ENCODE measurements at places on chromosomes 11 and 22.
A peak's percentile ranks its signal among the peaks of the same experiment; 100 is the strongest.

DNA sequence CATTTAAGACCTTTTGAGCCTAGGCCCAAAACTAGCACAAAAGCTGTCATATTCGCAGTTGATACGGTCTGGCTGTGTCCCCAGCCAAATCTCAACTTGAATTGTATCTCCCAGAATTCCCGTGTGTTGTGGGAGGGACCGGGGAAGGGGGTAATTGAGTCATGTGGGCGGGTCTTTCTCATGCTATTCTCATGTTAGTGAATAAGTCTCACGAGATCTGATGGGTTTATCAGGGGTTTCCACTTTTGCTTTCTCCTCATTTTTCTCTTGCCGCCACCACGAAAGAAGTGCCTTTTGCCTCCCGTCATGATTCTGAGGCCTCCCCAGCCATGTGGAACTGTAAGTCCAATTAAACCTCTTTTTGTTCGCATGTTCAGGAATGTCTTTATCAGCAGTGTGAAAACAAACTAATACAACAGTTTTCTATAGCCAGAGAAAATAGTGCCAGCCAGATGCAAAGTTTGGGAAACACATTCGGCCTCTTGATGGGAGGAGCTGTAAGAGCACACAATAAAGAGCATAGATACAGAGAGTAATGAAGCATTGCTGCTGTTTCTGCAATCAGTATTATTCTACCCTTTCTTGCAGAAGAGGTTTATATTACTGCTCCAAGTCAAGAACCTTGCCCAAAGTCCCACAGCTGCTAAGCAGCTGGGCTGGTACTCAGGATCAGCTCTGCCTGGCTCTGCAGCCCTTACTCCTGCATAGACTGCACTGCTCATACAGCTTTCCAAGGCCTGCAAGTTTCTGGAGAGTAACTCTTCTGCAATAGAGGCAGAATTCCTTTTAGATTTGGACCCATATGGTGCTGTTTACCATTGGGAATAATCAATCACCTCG, 2.0 kb upstream of the ZNF195 start:
- peaks cover 7% of the 10 kb centered on the region for H3K36me3 ChIP-seq
- DNase-seq, result no peak
- no peaks in the 10 kb centered on the region for H3K27me3 ChIP-seq
- H3K4me1 ChIP-seq, result peaks cover 6% of the 10 kb centered on the region
- no peak overlapping the region for H3K27ac ChIP-seq

GRCh38 chr11:61474013-61474643, 34.4 kb upstream of the LRRC10B start:
- no peaks in the 10 kb centered on the region for H3K27me3 ChIP-seq
- no peak overlapping the region for H3K4me3 ChIP-seq
- H3K27ac ChIP-seq, result no peak overlapping the region
- peaks cover 5% of the 10 kb centered on the region for H3K36me3 ChIP-seq
- H3K4me1 ChIP-seq, result peaks cover 11% of the 10 kb centered on the region

GRCh38 chr11:468036-468435, 18.0 kb downstream of the PTDSS2 start:
- H3K27ac ChIP-seq, result no peak overlapping the region
- no peaks in the 10 kb centered on the region for H3K27me3 ChIP-seq
- DNase-seq, result no peak
- peaks cover 2% of the 10 kb centered on the region for H3K36me3 ChIP-seq

DNA sequence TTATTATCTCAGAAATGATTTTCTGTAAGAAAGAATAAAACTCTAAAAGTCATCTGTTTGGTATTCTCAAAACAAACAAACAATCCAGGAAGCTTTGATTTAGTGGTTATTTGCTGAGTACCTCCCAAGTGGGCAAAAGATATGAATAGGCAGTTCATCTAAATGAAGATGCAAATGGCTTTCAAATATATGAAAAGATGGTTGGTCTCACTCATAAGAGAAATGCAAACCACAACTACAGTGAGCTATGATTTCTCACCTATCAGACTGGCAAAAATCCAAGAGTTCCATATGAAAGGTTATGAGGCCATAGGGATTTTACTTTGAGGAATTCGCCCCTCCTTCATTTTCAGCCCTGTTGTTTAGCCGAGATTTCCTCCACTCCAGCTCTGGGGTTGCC, 11.3 kb upstream of the P2RY2 start:
- peaks cover 40% of the 10 kb centered on the region for H3K4me1 ChIP-seq
- H3K27me3 ChIP-seq, result no peaks in the 10 kb centered on the region
- DNase-seq, result no peak
- H3K36me3 ChIP-seq, result no peaks in the 10 kb centered on the region
- H3K27ac ChIP-seq, result no peak overlapping the region

DNA sequence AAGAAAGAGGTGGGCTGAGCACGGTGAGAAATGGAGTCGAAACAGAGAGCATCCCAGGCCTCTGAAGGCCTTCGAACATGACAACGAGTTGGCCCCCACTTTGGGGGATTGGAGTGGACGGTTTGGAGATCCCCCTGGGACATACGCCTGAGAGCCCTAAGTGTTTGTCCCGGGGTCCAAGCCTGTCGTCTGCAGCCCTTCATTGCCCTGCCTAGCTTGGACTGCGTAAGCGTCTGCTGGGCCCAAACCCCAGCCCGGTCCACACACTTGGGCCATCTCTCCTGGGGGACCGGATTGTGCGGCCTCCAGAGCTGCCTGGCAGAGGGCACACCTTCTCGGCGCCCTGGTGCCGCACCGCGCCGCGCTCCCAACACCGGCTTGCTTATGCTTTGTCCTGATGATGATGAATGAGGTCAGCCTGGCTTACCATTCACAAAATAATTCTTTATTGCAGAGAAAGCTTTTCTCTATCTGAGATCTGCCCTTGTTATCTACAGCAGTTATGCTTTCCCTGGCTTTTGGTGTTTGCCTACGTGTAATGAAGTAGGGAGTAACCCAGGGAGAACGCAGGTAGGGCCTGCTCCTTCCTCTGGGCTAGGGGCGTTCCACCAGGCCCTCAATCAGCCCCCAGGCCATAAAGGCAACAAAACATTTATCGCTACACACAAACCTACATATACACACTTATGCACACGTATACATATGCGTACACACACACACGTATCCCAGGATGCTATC, 85.9 kb upstream of the PPARA start:
- DNase-seq, result no peak
- peaks cover 81% of the 10 kb centered on the region for H3K27me3 ChIP-seq
- H3K36me3 ChIP-seq, result no peaks in the 10 kb centered on the region
- no peaks in the 10 kb centered on the region for H3K4me1 ChIP-seq

DNA sequence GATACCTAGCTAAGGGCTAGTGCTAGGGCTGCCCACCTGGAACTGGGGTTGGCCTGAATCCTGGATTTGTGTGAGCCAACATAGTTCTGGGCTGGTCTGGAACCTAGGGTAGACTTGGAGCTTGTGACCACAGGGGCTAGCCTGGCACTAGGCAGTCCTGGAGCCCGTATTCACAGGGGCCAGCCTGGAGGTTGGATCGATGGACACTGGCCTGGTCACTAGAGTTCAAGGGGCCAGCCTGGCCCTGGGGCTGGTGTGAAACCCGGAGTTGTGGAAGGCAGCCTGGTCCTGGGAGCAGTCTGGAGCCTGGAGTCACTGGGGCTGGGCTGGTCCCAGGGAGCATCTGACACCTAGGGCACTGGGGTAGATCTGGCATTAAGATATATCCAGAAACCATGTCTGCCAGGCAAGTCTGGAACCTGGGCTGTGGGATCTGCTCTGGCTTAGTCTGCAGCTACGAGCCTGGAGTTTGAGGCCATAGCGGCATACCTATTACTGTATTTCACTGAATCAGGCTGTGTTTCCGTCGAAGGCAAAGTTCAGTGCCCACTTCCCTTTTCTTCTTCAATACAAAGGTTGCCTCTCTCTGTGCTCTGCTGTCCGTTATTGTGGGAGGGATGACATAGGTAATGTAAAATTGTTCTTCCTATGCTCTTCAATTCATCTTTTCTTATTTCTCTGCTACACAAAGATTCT, 9.1 kb upstream of the GLYATL1B start:
- no peak overlapping the region for H3K4me3 ChIP-seq
- no peak for DNase-seq
- H3K27ac ChIP-seq, result no peak overlapping the region
- H3K36me3 ChIP-seq, result no peaks in the 10 kb centered on the region

- no peaks in the 10 kb centered on the region for H3K27me3 ChIP-seq
- H3K4me1 ChIP-seq, result no peaks in the 10 kb centered on the region
- no peak for DNase-seq
- H3K4me3 ChIP-seq, result no peak overlapping the region
- H3K27ac ChIP-seq, result no peak overlapping the region
These were observed 26.7 kb downstream of the ANKRD42 start for GRCh38 chr11:83220260-83220659.

GRCh38 chr11:849951-850774, 7.5 kb downstream of the TSPAN4 start:
- H3K27ac ChIP-seq, result no peak overlapping the region
- H3K27me3 ChIP-seq, result peaks cover 50% of the 10 kb centered on the region
- no peaks in the 10 kb centered on the region for H3K36me3 ChIP-seq

DNA sequence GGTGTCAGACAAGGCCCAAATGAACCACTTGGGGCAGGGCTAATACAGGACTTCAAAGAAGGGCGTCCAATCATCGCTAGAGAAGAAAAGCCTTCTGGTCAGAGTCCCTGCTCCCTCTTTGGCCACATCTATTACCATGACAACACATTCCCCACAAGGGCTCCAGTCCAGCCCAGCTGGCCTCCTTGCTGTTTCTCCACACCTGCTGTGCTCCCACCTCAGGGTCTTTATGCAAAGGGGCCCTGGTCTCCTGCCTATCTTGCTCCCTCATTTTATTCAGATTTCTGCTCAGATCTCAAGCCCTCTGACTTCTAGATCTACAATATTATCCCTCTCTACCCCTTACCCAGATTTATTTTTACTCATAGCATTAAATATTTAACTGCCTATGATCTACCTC, 58.0 kb upstream of the KIRREL3 start:
- no peaks in the 10 kb centered on the region for H3K36me3 ChIP-seq
- no peak overlapping the region for H3K27ac ChIP-seq
- H3K27me3 ChIP-seq, result peaks cover 24% of the 10 kb centered on the region
- DNase-seq, result no peak
- no peak overlapping the region for H3K4me3 ChIP-seq

GRCh38 chr11:40306938-40307548, 1152.4 kb downstream of the LRRC4C start:
- H3K27me3 ChIP-seq, result no peaks in the 10 kb centered on the region
- H3K4me3 ChIP-seq, result no peak overlapping the region
- no peak overlapping the region for H3K27ac ChIP-seq

DNA sequence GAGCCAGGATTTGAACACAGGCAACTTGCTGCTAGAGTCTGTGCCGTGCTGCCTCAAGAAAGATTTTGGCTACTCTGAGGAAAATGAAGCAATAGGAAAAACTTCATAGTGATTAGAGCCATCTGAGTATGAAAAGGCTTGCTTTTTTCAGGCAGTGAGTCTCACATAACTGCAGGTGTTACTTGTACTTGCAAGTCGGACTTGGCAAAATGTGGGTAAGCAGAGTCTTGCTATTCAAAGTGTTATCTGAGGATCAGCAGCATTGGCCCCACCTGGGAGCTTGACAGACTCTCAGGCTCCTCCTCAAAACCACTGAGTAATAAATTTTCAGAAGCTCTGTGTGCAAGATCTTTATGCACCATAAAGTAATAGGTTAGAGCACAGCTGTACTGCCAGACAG, 18.1 kb downstream of the RNF141 start:
- H3K27ac ChIP-seq, result no peak overlapping the region
- H3K4me1 ChIP-seq, result no peaks in the 10 kb centered on the region
- H3K36me3 ChIP-seq, result peaks cover 37% of the 10 kb centered on the region
- no peak overlapping the region for H3K4me3 ChIP-seq
- no peaks in the 10 kb centered on the region for H3K27me3 ChIP-seq

- H3K27me3 ChIP-seq, result no peaks in the 10 kb centered on the region
- H3K36me3 ChIP-seq, result no peaks in the 10 kb centered on the region
- H3K27ac ChIP-seq, result no peak overlapping the region
- no peak for DNase-seq
- no peaks in the 10 kb centered on the region for H3K4me1 ChIP-seq
These were observed 124.2 kb downstream of the ARL14EP start for GRCh38 chr11:30447058-30447640.

GRCh38 chr11:66861038-66861773, 4.3 kb downstream of the LRFN4 start:
- DNase-seq, result no peak
- no peak overlapping the region for H3K27ac ChIP-seq
- H3K4me1 ChIP-seq, result no peaks in the 10 kb centered on the region
- no peak overlapping the region for H3K4me3 ChIP-seq

GRCh38 chr11:115084231-115084630, 405.9 kb downstream of the NXPE2 start:
- no peak overlapping the region for H3K27ac ChIP-seq
- no peaks in the 10 kb centered on the region for H3K4me1 ChIP-seq
- no peak for DNase-seq
- peaks cover 16% of the 10 kb centered on the region for H3K27me3 ChIP-seq
- H3K4me3 ChIP-seq, result no peak overlapping the region

- H3K27me3 ChIP-seq, result no peaks in the 10 kb centered on the region
- peaks cover 26% of the 10 kb centered on the region for H3K4me1 ChIP-seq
- DNase-seq, result peak; percentile 96
- no peak overlapping the region for H3K4me3 ChIP-seq
These were observed 11.7 kb downstream of the PHRF1 start for GRCh38 chr11:587978-588380.

DNA sequence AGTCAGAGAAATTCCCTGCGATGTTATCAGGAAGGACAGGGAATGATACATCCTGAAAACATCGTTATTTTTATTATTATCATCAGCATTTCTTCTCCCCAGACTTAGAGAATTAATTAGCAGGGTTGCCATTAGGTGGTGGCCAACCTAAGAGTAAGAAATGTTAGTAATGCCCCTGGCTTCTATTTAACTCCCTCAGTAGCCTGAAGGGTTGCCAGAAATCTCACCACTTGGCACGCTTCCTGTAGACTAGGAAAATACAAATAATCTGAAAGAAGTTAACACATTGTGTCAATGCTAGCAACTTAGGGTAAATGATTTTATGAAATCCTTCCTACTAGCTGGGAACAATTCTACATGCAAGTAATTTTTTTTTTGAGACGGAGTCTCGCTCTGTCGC, 45.5 kb downstream of the ENDOD1 start:
- no peak for DNase-seq
- peaks cover 1% of the 10 kb centered on the region for H3K4me1 ChIP-seq
- H3K27ac ChIP-seq, result no peak overlapping the region
- H3K4me3 ChIP-seq, result no peak overlapping the region

- H3K27me3 ChIP-seq, result peaks cover 4% of the 10 kb centered on the region
- H3K4me1 ChIP-seq, result no peaks in the 10 kb centered on the region
- H3K4me3 ChIP-seq, result no peak overlapping the region
These were observed 47.3 kb downstream of the IGF2 start for GRCh38 chr11:2091786-2092463.

- H3K27ac ChIP-seq, result no peak overlapping the region
- H3K4me3 ChIP-seq, result no peak overlapping the region
- H3K27me3 ChIP-seq, result peaks cover 3% of the 10 kb centered on the region
- peaks cover 8% of the 10 kb centered on the region for H3K4me1 ChIP-seq
- H3K36me3 ChIP-seq, result no peaks in the 10 kb centered on the region
These were observed 3.8 kb downstream of the TMPRSS13 start for GRCh38 chr11:117925198-117925925.

- DNase-seq, result no peak
- peaks cover 23% of the 10 kb centered on the region for H3K4me1 ChIP-seq
- H3K4me3 ChIP-seq, result no peak overlapping the region
- no peaks in the 10 kb centered on the region for H3K27me3 ChIP-seq
- H3K27ac ChIP-seq, result no peak overlapping the region
These were observed 175.3 kb upstream of the B3GAT1 start for GRCh38 chr11:134587345-134587744.

GRCh38 chr11:127996825-127997224, 590.5 kb downstream of the ETS1 start:
- H3K4me3 ChIP-seq, result no peak overlapping the region
- no peaks in the 10 kb centered on the region for H3K36me3 ChIP-seq
- no peak overlapping the region for H3K27ac ChIP-seq
- no peak for DNase-seq

- H3K4me3 ChIP-seq, result no peak overlapping the region
- DNase-seq, result no peak
- H3K27ac ChIP-seq, result no peak overlapping the region
- H3K27me3 ChIP-seq, result no peaks in the 10 kb centered on the region
- peaks cover 2% of the 10 kb centered on the region for H3K4me1 ChIP-seq
- peaks cover 58% of the 10 kb centered on the region for H3K36me3 ChIP-seq
These were observed 25.5 kb downstream of the TNKS1BP1 start for GRCh38 chr11:57299150-57299737.
